ENCODE measurements at places on chromosomes 7 and 10. TPM values are rescaled to one million over a fixed set of nuclear protein-coding genes. Genes with fewer than 3 reads are reported as not detected.

The AP3M1 gene
- 22.7 TPM for total RNA-seq

The TAS2R4 gene
- 0.81 TPM for total RNA-seq

The NDUFA5 gene
- total RNA-seq, result 55.0 TPM

The BAIAP2L1 gene
- 0.63 TPM for total RNA-seq

The TAS2R41 gene
- not detected for total RNA-seq

The SPAG6 gene
- total RNA-seq, result not detected

The ATOH7 gene
- total RNA-seq, result not detected

GRCh38 chr7:78080811-78081210 lies 282.2 kb downstream of the PHTF2 start:
- DNase-seq, result no peak

GRCh38 chr7:11272352-11272751 lies 298.7 kb downstream of the PHF14 start:
- no peak for DNase-seq

GRCh38 chr7:20474249-20474648 lies 141.2 kb upstream of the ABCB5 start:
- DNase-seq, result no peak

DNA sequence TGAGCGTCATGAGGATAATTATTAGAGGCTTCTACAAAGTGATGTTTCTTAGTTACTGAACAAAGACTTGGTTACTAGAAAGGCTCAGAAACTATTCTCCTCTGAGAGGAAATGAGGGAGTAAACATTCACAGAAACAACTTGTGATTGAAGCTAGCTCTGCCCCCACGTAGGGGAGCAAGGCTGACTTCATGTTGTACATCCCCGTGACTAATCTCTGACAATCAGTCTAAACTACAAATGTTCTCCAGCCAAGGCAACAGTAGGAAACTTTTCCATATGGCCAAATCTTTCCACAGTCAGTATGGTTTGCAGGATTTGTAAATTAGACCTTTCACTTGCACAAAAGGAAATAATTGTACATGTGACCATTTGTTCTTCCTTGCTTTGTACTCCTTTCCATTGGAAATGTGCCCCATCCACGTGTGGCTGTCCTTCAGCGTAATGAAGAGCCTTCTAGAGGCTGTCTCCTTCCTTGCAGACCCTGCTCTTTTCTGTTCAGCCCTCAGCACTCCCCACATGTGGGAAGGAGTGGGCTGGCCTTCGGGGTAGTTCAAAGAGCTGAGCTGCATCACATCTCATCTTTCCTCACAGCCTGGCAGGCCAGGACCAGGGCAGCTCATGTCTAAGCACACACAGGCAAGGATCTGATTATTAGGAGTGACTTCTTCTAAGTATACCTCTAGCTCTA lies 93.5 kb downstream of the PCGF5 start:
- no peak for DNase-seq

DNA sequence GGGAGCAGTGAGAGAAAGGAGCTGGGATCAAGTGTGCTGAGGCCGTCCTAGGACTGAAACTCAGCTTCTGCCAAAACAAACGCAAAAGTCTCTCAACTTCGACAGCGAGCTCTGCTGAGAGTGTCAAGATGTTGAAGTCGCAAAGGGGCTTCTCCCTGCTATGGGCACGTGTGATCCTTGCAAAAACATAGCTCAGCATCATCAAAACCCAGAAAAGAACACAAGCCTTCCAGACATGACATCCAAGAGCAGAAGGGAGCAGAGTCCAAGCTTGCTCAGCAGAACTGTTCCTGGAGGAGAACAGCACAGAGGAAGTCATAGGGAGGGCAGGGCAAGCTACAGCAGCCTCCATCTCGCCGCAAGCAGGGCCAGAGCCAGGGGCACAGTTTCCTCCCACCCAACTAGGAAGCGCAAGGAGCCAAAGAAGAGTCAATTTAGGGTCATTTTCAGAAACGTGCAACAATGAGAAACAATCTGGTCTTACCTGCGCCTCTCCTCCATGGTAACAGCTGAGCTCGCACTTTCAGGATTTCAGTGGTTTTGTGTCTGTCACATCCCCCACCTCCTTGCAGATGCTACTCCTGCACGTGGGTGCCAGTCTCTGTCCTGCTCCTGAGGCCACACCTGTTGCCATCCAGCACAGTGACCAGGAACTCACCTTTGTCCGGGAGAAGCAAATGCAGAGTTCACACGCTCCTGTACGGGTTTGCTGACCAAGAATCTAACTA lies 113.9 kb downstream of the DIP2C start:
- DNase-seq, result no peak

GRCh38 chr7:107224374-107225223 lies 55.8 kb downstream of the HBP1 start:
- no peak for DNase-seq

DNA sequence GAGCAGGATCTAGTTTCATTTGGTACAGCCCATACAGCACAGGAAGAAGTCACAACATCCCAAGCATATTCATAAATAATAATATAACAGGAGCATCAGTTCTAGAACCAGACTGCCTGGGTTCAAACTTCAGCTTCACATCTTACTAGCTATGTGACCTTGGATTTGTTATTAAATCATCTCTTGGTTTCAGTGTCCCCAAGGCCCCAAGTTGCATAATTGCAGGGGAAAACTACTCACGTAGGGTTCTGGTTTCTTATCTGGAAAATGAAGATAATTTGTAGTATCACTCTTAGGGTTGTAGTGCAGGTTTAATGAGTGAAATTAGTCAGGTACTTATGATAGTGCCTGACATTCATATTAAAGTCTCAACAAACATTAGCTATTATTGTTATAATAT lies 5.5 kb upstream of the IQUB start:
- DNase-seq, result no peak

- no peak for DNase-seq
Observed at GRCh38 chr7:105691082-105691679, 109.9 kb upstream of the EFCAB10 start.

GRCh38 chr10:103649654-103650423 lies 156.3 kb downstream of the NEURL1 start:
- no peak for DNase-seq

GRCh38 chr10:3926675-3927525 lies 141.9 kb upstream of the KLF6 start:
- no peak for DNase-seq

GRCh38 chr10:95297402-95297801 lies 6.6 kb upstream of the PDLIM1 start:
- no peak for DNase-seq

DNA sequence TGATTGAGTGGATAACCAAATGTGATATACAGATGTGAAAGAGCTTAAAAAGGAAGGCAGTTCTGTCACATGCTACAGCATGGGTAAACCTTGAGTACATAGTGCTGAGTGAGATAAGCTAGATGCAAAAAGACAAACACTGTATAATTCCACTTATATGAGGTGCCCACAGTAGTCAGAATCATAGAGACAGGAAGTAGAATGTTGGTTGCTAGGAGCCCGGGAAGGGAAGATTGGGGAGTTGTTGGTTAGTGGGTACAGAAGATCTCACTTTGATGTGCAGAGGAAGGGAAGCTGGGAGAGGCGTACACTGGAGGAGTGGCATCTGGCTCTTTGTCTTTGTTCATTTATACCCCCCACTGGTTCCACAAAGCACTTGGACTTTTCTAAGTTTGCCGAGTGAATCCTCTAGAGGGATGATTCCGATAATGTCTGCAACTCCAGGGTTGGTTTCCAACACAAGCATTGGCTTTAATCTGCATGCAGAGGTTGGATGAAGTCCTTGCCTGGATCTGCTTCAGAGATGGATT lies 39.5 kb downstream of the TSPAN14 start:
- no peak for DNase-seq

Measured in thoracic aorta (tissue), 2 donors.